Hematopoietic multipotent progenitor cell treated with erythropoietin and hydrocortisone succinate and interleukin-3 and kit ligand, for 17 days (in vitro differentiated cells): ENCODE measurements at places on chromosomes 2 and 18.

DNA sequence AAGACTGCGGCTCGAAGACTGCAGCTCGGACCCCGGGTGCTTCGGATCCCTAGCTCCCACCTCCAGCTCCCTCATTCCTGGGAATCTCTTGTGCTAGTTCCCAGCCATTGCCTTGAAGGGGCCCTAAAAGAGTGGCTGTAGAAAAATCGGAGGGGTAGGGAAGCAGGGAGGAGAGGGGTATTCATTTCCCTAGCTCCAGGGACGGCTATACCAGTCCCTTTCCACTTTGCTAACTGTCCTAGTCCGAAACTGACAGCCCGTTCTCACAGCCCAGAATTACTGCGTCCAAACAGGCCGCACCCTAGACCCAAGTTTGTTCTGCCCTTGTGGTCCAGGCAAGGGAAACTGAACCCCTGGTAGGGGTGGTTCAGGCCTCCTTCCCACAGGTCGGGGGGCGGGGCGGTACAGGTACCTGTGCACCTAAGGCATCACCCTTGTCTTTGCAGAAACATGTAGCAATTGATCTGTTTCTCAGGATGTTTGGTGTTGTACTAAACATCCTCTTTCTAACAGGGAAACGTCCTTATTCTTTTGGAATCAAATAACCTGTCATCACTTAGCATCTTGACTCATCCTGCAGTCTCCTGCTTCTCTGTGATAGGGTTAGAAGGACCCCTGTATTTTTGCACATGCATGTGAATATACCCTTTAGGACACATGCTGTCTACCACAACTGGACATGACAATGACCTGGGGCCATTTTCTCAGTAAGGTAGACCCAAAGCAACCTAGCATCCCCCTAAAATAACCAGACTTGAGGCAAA, 4.0 kb downstream of the EMX1 start:
- DNase-seq, result no peak

- no peak for DNase-seq
Observed at GRCh38 chr2:158797963-158798700, 3.0 kb downstream of the DAPL1 start.

- DNase-seq, result no peak
Observed at GRCh38 chr2:83342860-83343329, 1116.2 kb downstream of the SUCLG1 start.

GRCh38 chr2:902584-902983, 48.1 kb upstream of the SNTG2 start:
- DNase-seq, result no peak

DNA sequence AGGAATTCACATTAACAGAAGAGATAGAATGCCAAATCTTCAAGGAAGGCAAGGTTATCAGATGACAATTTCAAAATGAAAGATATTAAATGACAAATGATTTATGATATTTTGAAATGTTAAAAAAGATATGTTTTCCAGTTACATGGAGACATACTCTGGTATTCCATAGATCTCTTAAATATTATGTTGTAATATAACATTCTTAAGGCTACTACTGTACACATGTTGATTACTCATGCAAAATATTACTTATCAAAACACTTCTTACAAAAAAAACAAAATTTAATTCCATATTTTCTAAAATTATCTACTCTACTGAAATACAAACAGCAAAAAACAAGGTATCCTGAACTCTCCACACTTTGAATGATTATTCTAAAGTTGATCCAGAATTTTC, 22.9 kb downstream of the RTTN start:
- DNase-seq, result no peak

DNA sequence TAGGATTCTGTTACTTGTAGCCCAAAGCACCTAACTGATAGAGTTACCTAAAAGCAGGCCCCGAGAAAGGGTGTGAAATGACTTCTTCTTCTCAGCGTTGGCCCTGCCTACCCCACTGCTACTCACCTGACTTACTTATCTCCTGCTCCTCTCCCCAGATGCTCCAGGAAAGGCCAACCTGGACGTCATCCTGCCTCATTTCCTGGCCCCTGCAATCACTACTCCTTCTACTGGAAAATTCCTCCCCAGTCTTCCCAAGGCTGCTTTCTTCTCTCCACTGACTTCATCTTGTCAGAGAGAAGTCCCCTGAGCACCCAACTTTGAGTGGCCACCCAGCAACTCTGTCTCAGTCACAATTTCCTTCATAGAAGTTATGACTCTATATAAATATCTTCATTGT, 63.4 kb upstream of the KLF7 start:
- DNase-seq, result no peak

DNA sequence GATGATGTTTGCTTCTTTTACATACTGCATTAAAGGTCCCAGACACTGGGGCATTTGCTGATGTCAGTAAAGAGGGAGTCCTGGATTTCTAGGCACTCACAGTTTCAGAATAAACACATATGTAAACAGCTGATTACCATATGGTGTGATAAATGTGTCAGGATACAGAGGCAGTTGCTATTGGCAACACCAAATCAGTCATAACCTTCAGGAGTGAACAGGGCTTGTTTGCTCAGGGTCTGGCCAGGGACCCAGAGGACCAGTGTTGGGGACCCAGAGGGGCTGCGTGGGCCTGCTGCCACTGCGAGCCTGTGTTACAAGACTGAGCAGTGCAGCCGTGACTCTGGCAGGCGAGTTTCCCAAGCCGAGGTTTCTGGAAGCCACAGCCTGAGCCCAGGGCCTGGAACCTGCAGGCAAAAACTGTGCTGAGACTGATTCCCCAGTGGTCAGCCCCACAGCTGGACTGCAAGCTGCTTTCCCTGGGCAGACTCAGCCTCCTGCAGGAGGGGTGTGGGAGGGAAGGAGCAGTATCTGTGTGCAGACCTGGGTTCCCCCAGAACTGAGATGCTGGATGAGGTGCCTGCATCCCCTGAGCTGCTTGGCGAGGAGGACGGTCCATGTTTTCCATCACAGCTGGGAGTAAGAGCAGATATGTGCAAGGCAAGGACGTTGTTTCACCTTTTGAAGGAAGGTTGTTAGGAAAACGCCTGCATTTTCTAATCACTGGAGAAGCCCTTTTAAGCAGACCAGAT, 23.6 kb downstream of the ASAP2 start:
- no peak for DNase-seq
